ENCODE measurements at places on chromosomes 6 and 20. TPM values are rescaled to one million over a fixed set of nuclear protein-coding genes. Genes with fewer than 3 reads are reported as not detected.

GRCh38 chr6:151289399-151290007, 49.7 kb downstream of the AKAP12 start:
- DNase-seq = no peak

GRCh38 chr6:11730641-11731040, 48.0 kb downstream of the ADTRP start:
- DNase-seq = no peak

GRCh38 chr6:139625998-139626975, 251.8 kb upstream of the CITED2 start:
- no peak for DNase-seq

GRCh38 chr6:142322066-142322465, 20.3 kb downstream of the ADGRG6 start:
- DNase-seq = no peak

GRCh38 chr6:125222531-125223455, 69.2 kb downstream of the TPD52L1 start:
- DNase-seq = peak; percentile 42

- DNase-seq = no peak
Measured at GRCh38 chr6:150249261-150249660, 106.4 kb downstream of the PPP1R14C start.

GRCh38 chr6:142367501-142368018, 65.8 kb downstream of the ADGRG6 start:
- no peak for DNase-seq

Gene MAK
- not detected for total RNA-seq

- DNase-seq = no peak
Measured at GRCh38 chr20:1800777-1801176, 94.4 kb upstream of the SIRPA start.

Gene MEI4
- not detected for total RNA-seq

DNA sequence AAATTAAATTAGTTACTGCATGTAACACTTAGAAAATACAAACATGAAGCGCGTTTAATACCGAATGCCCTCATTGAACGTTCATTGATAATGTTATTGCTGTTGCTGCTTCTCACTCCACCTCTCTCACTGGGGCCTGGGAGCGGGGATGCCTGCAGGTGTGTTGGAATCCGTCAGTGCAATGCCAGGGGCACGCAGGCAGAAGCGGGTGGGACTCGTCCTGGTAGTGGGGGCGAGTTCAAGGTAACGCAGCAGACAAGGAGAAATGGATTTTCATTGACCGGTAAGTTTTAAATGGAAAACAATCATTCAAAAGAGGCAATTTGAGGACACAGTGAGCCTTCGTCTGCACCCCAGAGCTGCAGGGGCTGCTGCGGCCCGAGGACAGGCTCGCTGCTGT, 71.2 kb upstream of the AFDN start:
- no peak for DNase-seq

GRCh38 chr20:46284040-46284427, 24.3 kb downstream of the CDH22 start:
- DNase-seq = no peak

DNA sequence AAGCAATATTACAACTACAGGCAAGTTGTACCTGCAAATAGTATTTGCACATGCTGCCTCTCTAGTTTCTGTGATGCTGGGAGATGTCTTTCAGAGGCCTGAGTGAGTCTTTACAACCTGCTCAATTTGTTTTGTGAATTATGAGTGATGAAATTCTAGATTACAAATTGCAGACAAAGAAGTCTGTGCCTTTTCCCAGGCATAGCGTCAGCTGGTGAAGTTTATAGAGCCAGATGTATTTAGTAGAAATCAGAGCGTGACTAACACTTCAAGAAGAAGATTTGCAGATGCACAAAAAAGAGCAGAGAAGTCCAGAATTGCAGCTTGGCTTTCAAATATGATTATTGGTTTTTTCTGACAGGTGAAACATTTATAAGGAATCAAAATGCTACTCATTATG, 289.9 kb downstream of the PLCB1 start:
- DNase-seq = no peak

GRCh38 chr6:110873981-110874879, at the start of gene AMD1:
Gene AMD1 (plus strand): TSS chr6:110874785. CDS start chr6:110875106, 321 bp downstream.
- peak; percentile 94 for DNase-seq

Gene MMP24OS
- 19.1 TPM for total RNA-seq

- no peak for DNase-seq
Measured at GRCh38 chr20:8000796-8001195, 18.8 kb downstream of the TMX4 start.

DNA sequence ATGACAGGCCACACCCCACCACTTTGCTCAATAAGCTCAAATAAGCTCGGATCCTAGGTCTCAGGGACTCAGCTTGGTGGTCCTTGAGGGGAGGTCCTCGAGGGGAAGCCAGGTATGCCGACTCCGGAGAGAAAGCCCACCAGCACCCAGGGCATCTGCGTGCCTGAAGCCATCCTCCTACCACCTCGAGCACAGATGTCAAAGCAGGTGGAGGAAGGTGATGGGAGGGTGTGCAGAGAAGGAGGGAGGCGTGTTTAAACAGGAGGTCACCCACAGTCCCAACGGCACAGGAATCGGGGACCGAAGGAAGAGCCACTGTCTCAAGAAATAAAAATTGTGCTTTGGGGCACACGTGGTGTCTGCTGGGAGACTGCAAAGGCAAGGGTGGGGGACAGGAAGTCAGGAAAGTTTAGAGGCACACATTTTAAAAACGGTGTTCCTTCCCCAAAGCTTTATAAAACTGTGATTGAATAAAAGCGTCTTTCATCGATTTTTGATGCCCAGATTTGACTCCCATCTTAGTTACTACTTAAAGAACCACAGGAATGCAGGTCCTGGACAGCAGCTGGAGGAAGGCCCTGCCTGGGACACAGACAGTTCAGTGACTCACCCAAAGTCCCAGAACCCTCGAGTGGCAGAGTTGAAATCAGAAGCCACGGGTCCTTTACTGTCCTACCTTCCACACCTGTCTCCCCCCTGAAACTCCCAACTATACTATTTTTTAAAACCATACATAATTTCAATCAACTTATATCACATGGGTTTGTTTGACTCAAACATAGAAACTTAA, 221.0 kb upstream of the PDE10A start:
- DNase-seq = peak; percentile 30

Gene SLC17A1
- not detected for total RNA-seq

Gene DNMT3B
- 5.6 TPM for total RNA-seq

DNA sequence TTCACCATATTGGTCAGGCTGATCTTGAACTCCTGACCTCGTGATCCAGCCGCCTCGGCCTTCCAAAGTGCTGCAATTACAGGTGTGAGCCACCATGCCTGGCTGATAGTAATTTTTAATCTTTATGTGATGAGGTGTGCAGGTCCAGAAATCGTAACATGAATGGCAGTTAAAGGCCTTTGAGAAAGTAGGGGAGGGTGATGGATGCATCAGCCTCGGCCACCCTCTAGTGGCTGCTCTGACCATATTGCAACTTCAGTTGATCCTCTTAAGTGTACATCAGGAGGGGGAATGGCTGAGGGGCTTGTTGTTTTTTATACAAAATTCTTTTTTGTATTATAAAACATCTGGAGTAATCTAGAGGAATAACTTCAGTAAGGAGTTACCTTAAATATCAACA, 193.0 kb downstream of the ZFAND3 start:
- DNase-seq = peak; percentile 25

Gene ELOVL2
- total RNA-seq = 6.8 TPM

GRCh38 chr6:169803816-169804340, 52.5 kb downstream of the ERMARD start:
- no peak for DNase-seq

- DNase-seq = no peak
Measured at GRCh38 chr6:124879992-124880355, 82.3 kb upstream of the RNF217 start.

DNA sequence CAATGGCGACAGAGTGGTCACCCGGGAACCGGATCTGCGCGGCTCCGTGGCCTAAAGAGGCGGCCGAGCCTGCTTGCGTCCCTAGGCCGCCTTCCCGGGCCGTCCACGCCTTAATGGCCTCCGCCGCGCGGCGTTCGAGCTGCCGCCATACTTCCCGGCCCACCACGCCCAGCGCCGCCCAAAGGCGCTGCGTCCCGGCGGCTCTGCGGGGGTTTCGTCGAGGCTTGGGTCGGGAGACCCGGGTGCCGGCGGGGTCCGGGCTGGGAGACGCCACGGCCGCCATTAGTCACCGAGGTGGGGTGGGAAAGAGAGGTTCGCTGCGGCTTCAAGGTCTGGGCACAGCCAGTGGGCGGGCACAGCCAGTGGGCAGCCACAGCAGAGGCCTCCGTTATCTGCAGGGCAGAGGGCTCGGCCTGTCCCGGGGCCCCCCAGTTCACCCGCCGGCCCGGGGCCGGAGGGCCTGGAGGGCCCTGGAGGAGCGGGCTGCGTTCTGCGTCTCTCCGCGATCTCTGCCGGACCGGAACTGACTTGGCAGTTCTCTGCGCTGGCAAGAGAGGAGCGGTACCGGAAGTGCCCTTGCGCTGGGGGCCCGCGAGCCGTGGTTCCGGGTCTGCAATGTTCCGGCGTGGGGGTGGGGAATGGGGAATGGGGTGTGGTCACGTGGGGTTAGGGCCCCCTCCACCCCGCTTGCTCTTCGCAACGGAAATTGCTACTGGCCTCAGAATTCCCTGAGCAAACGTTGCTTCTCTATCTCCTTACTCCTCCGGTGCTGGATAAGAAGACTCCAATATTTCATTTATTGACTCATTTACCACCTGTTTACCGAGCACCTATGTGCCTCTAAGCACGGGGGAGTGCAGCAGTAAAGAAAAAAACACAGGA, 82.3 kb downstream of the CNBD2 start:
- DNase-seq = peak; percentile 93

DNA sequence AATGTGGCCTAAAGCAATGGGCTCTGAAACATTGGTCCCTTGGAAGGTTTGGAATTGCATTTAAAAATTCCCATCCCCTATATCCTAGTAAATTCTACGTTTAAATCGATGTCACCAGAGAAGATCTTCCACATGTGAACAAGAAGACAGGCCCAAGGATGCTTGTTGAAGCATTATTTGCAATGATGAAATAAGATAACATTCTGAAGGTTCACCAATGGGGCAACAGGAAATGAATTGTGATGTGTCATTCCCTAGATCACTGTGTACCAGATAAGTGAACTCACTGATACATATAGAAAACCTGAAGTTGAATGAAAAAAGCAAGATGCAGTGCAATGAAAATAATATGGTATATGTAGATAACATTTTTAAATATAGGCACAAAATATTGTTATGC, 464.3 kb upstream of the BTBD3 start:
- no peak for DNase-seq

DNA sequence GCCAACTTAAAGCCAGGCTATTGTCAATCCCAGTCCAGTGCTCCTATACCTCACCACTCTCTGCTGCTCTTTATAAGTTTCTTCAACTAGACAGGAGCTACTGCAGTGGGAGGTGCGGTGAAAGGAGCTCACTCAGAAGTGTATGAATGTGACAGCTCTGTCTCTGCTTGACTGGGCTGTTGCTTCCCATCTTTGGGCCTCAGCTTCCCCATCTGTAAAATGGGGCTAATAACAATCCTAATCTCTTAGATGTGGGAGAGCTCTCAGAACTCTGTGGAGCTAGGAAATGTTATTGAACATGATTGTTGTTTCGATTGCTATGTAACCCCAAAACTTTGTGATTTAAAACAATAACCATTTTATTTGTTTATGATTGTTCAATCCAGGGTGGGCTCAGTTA, 8.4 kb upstream of the RALY start:
- DNase-seq = no peak

DNA sequence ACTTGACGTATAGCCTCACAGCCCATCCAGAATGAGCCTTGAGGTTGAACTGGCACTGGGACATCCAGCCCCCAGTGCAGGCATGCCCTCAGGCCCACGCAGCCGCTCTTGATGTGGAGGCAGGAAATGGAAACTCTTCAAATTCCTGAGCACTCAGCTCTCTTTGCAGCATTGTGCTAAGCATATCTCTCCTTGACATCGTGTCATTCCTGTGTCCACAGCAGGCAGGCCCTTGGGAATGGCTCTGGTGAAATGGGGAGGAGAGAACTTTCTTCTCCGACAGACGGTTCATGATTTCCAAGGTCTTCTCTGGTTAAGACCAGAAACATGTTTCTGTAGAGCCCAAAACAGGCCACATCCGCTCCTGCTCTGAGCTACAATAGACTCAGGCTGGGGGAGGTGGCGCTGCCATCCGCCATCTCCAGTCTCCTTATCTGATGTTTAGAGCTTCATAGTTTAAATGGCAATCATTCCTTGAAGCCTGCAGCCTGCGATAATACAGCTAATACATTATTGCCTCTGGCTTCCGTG, 248.8 kb downstream of the CDH4 start:
- no peak for DNase-seq

DNA sequence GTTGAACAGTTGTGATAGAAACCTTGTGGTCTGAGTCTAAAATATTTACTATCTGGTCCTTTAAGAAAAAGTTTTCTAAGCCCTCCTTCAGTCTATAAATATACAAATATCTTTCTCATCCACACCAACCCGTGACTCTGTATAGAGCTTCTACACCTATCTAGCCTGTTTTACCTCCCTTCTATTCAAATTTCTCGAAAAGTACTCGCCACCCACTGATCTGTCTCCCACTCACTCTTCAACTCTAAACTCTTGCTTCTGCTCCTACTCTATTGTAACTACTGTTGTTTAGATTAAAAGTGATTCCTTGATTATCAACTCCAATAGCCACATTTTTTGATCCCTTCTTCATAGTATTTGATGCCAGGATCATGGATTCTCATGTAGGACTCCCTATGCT, 329.4 kb upstream of the MAN1A1 start:
- no peak for DNase-seq

Gene ALDH5A1
- 0.78 TPM for total RNA-seq

- no peak for DNase-seq
Measured at GRCh38 chr6:167093406-167093921, 29.4 kb upstream of the CCR6 start.
